ENCODE measurements at places on chromosomes 3 and 15.
A peak's percentile ranks its signal among the peaks of the same experiment; 100 is the strongest.

DNA sequence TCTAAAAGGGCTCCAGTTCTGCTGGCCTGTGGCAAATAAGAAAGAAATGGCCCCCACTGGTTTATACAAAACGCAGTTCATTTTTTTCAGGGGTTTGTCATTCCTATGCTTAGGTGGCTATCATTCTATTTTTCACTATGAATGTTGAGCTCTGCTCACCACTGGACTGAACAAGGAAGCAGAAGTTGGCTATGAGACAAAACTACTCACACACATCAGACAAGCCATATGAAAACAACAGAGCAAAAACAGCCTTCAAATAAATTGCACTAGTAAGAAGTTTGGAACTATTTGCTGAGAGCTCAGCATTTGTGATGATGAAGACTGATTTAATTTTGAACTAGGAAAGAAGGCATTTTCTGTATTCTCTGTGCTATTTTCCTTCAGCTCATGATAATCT, 328.5 kb downstream of the MECOM start:
- no peak for DNase-seq

- no peak for DNase-seq
These were observed 1360.9 kb upstream of the ALCAM start for GRCh38 chr3:104005815-104006214.

DNA sequence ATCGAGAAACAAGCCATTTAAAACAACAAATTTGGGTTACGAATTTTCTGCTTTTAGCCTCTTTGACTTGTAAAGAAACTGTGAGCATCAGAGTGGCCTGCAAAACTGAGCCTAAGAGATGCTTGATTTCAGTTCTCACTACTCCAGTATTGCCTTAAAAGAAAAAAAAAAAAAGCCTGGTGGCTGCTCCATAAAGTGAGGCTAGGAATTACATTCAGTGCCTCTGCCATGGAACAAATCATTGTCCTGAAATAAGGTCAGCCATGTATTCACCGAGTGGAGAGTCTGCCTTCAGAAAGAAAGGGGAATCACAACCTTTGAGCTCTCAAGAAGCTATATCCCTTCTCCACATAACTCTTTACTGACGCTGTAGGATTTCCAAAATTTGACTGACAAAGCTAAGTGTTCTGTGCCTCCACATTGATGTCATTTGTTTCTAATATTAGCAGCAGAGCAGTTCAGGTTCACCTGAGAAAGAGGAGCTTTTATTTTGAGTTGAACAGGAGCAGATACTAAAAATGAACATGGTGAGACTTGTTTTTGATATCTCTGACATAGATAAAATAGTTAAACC, 137.3 kb downstream of the SSR3 start:
- DNase-seq = no peak

DNA sequence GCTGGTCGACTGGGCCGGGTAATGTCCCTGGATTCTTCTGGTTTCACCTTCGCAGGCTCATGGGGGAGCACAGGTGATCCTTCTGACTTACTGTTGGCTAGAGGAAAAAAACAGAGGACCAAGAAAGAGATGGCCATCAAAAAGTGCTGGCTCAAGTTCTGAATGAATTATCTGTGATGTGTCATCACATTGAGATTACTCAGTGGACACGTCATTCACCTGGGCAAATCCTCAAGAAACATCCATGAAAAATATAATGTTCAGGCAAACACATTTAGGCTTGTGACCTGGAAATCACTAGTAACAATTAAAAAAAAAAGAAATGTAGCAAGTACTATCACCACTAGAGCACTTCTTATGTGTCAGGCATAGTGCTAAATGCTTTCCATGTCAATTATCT, 81.5 kb upstream of the SLC2A2 start:
- DNase-seq = no peak

DNA sequence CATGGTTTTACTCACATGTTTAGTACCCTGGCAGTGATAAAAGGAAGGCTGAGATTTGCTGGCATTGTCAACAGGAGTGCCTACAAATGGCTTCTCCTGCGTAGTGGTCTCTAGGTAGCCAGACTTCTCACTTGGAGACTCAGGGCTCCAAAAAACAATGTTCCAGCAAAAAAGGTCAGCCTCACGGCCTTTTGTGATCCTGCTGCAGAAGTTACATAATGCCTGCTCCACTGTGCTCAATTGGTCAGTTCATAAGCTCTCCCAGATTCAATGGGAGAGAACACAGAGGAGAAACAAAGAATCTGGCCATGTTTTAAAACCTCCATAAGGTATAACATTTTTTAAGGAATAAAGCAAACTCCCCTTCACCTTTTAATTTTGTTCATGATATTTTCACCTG, 76.1 kb upstream of the CMSS1 start:
- no peak for DNase-seq

DNA sequence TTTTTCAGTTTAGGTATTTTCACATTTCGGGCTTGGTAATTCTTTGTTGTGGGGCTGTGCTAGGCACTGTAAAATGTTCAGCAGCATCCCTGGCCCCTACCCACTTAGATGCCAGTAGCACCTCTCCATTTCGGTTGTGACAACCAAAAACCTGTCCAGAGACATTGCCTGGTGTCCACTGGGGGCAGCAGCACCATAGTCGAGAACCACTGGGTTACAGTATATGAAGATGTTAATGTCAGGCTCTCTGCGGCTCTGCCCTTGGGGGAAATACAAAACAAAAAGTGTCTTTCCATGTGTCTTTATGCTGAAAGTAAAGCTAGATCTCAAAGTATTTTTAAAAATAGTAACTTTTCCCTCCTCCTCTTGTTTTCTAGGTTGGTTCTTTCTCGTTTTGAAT, 177.2 kb downstream of the ITPR1 start:
- DNase-seq = no peak

DNA sequence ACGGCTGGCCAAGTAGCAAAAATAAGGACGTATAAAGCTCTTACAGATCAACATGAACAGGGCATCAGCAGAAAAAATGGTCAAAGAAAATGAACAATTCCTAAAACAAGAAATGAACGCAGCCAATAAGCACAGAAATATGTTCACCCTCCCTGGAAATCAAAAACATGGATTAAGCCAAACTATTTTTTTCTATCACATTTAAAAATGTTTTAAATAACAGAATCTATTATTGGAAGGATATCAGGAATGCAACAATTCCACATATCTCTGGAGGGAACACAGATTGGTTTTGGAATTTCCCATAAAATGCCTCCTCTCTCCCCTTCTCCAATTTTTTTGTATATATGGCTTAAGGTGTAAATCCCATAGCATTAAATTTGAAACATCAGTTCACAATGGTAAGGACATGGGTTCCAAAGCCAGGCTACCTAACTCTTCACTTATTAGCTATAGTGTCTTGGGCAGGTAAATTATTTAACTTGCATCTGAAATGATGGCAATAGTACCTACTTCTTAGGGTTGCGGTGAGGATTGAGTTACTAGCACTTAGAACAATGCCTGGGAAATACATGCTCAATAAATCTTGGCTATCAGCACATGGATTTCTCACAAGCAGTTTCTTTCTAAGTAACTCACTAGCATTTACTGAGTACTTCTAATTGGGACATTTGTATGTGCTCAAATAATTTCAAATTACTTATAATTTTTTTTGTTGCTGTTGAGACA, 10.1 kb downstream of the UACA start:
- DNase-seq = no peak

DNA sequence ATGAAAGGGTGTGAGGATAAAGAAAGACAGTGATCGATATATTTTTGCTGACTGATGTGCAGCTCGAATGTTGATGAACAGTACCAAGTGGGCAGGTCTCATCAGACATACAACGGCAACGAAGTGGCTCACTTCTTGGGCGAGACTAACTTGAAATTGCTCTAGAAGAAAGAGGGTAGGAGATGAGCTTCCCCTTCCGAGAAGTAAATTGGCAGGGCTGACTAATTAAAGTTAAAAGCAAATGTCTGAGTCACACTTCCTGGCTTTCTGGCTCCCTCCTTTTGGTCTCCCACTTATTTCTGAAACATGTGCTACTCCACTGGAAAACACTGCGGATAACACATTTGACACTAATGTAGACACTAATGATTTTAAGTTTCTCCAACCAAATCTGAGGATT, 228.3 kb downstream of the ABHD5 start:
- no peak for DNase-seq

- DNase-seq = no peak
These were observed 5.7 kb downstream of the FURIN start for GRCh38 chr15:90873998-90874605.

- DNase-seq = no peak
These were observed 19.8 kb upstream of the ARNT2 start for GRCh38 chr15:80384432-80384831.

DNA sequence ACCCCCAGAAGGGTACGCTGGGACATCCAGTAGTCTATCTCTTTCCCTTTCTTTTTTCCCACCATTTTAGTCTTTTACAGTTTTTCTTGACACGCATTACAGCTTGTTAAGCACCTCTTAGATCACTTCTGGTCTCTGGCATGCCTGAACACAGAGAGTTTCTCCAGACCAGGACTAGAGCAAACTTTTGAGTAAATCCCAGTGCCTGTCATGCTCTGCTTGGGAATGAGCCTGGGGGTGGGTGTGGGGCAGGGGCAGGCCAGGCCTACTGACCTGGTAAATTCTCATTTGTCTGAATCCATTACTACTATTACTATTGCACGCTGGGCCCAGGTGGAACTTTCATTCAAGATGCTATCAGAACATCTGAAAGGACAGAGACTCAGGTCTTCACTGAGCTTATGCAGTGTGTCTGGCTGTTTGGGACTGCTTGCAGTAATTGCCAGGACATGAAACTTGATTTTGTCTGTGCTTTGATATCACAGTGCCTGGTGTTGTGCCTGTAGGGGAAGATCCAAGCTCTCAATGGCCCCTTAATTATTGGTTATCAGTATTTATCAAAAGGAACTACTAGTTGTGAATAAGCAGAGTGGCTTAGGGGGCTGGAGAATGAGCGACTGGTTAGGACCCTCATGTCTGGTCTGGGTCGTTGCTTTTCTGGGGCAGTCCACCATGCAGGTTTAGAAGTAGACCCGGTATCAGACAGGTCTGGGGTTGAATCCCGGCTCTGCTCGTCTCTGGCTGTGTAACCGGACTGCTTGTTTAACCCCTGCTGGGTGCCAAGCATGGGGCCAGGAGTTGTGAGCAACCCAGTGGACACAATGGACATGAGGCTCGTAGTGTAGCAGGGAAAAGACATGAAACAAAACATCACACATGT, 196.1 kb upstream of the TLE3 start:
- DNase-seq = no peak

- no peak for DNase-seq
These were observed 28.6 kb upstream of the TLE3 start for GRCh38 chr15:70126362-70126761.

DNA sequence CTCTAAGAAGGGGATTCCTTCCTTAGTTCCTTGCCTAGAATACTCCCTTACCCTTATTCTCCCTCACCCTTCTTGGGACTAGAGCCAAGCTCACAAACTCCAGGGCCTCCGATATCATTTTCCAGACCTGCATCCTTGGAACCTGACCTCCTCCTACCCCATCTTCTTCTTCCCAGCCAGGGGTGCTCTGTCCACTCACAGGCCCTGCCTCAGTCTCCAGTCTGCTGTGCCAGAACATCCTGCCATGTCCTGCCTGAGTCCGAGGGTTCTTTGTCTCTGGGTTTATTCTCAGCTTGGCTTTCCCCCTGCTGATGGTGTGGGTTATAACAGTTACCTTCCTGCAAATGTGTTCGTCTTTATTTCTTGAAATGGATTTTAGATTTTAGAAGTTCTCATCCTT, 59.9 kb upstream of the MCF2L2 start:
- no peak for DNase-seq

- no peak for DNase-seq
These were observed 223.4 kb downstream of the THRB start for GRCh38 chr3:24271228-24271627.

DNA sequence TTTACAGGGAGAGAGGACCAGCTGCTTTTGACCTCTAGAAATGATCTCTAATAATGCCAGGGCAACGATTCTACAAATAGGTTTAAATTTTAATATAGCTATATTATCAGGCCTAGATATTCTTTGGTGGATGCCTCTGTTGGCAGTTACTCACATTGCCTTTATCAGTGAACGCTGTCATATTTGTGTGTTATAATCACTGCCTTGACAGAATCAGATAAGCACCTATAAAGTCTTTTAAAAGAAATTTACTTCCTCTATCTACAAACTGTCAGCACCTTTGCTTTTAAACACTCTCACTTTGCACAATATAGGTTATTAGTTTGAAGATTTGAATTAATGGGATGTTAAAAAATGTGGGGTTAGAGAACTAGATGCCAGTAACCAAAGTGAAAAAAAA, 324.1 kb downstream of the ZIC1 start:
- no peak for DNase-seq

DNA sequence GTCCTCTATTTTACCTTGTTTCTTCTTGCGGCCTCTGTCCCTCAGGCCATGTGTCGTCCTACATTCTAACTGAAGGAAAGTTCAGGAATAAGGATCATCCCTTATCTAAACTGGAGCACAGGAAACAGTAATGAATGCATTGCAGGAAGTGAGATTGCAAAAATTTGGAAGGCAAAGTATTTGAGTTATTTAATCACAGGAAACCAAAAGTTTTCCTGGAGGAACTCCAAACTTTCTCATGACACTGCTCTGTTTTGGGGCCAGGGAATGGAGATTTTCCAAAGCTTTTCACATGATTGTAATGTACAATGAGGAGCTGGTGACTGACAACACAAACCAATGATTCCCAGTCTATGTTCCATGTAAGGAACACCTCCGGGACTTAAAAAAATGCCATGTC, 57.8 kb upstream of the PLSCR4 start:
- no peak for DNase-seq

- DNase-seq = no peak
These were observed 59.6 kb upstream of the CASR start for GRCh38 chr3:122123850-122124249.

- peak; percentile 50 for DNase-seq
These were observed 80.0 kb downstream of the SQOR start for GRCh38 chr15:45714590-45715488.

- no peak for DNase-seq
These were observed 28.6 kb downstream of the FNDC3B start for GRCh38 chr3:172067837-172068440.

GRCh38 chr3:184654375-184654774, 57.5 kb downstream of the MAGEF1 start:
- no peak for DNase-seq

DNA sequence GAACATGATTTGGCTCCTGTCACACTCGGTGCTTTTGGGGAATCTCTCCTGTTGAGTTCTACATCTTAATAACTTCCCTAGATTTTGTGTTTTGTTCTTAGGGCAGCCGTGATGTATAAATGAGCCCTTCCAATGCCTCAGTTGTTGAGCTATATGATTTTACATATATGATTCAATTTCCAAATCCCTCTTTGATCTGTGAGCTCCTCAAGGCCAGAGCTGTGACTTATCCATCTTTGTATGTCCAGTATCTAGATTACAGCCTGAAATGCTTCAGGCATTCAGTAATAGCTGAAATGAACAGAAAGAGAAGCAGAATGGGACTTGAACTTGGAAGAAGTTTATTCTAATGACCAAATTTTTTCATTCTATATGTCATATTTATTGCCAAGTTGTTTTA, 26.6 kb downstream of the CGGBP1 start:
- DNase-seq = no peak

DNA sequence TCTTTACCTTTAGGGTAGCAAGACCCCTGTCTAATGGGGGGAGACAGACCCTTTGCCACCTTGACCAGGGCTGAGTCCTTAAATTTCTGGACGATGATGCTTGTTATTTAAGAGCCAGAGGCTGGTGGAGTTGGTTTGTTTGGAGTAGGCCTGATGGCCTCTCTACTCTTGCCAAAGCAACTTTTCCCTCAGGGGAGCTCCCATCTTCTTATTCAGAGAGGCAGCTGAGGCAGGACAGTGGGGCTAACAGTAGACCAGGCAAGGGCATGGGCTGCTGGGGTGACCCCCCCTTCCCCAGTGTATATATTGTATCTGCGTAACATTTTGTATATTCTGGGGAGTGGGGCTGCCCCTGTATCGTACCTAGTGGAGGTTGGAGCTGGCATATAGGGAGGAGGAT, 10.3 kb downstream of the RPS17 start:
- DNase-seq = no peak

Data from CD4-positive, alpha-beta T cell treated with Interferon alpha-2 for 1 hour (primary cell).